ENCODE measurements at places on chromosomes 5 and 9. TPM values are rescaled to one million over a fixed set of nuclear protein-coding genes. Genes with fewer than 3 reads are reported as not detected.

DNA sequence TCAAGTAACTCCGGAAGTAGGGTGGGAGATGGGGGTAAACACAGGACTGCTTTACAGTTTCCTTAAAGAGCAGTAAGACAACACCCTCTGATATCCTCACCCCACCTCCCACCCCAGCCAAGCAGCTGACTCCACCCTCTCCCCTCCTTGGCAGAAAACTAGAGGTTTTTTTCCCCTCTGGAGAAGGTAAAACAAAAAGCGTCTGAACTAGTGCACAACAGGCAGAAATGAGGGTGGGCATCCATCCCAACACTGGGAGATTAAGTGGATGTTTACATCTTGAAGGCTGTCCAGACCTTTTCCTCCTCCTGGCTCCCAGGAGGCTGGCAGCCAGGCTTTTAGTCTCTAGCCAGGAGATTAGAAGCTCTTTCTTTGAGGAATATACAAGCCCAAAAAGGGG, 13.9 kb upstream of the CTNNAL1 start:
- H3K4me3 ChIP-seq: no peak overlapping the region
- H3K4me1 ChIP-seq: no peaks in the 10 kb centered on the region
- H3K27me3 ChIP-seq: no peaks in the 10 kb centered on the region
- no peak overlapping the region for H3K27ac ChIP-seq
- peaks cover 3% of the 10 kb centered on the region for H3K36me3 ChIP-seq

- H3K27me3 ChIP-seq: no peaks in the 10 kb centered on the region
- no peaks in the 10 kb centered on the region for H3K36me3 ChIP-seq
- no peak overlapping the region for H3K4me3 ChIP-seq
- H3K4me1 ChIP-seq: no peaks in the 10 kb centered on the region
- no peak for DNase-seq
Observed at GRCh38 chr5:168114444-168115017, 176.9 kb upstream of the WWC1 start.

- no peaks in the 10 kb centered on the region for H3K27me3 ChIP-seq
- DNase-seq: no peak
- H3K4me3 ChIP-seq: no peak overlapping the region
- H3K36me3 ChIP-seq: no peaks in the 10 kb centered on the region
- H3K27ac ChIP-seq: no peak overlapping the region
- peaks cover 12% of the 10 kb centered on the region for H3K4me1 ChIP-seq
Observed at GRCh38 chr9:114558027-114558675, 29.4 kb upstream of the ATP6V1G1 start.

Gene TARS1
- total RNA-seq: 66.0 TPM

- no peaks in the 10 kb centered on the region for H3K4me1 ChIP-seq
- H3K27me3 ChIP-seq: no peaks in the 10 kb centered on the region
- DNase-seq: no peak
Observed at GRCh38 chr9:6525326-6526045, 112.5 kb downstream of the UHRF2 start.

GRCh38 chr5:179149278-179149677, 89.1 kb downstream of the ZNF354C start:
- H3K4me3 ChIP-seq: no peak overlapping the region
- no peaks in the 10 kb centered on the region for H3K27me3 ChIP-seq
- H3K36me3 ChIP-seq: no peaks in the 10 kb centered on the region
- DNase-seq: no peak
- H3K4me1 ChIP-seq: no peaks in the 10 kb centered on the region
- H3K27ac ChIP-seq: no peak overlapping the region

Gene SHOC1
- total RNA-seq: not detected

Measured in B cell (primary cell).